Activated T-helper 17 cell treated with anti-CD3 and anti-CD28 coated beads, Interleukin-2, amount 50 U/mL, for 72 hours (primary cell): ENCODE measurements at places on chromosomes 12 and 14.

DNA sequence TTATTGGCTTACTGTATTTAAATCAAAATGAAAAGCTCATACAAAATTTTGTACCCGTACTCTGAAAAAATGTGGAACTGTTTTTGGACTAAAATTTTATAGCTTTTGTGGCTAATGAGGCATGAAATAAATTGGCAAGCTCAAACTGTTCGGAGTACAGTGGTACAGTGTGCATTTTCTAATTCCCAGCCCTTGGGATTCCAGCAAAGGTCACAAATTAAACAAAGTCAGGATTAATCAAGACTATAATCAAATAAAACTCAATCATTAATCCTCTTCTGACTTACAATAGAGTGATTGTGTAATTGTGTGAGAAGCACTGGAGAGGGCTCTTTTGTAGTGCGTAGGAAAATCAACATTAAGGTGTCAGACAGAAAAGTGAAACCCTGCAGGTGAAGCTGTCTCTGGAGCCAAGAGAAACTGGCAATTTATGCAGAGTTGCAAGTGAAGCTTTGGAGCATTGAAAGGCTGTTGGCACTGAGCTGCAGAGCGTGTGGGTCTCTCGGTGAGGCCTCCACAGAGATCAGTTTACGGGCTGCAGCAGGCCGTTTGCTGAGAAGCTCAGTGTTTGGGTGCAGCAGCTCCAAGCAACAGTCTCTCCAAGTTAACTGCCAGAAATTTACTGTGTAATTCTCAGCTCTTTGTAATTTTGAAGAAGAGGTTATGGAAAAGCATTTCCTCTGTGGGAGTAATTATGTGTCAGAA is 275.9 kb downstream of the FBXL14 start:
- ATAC-seq = no peak

DNA sequence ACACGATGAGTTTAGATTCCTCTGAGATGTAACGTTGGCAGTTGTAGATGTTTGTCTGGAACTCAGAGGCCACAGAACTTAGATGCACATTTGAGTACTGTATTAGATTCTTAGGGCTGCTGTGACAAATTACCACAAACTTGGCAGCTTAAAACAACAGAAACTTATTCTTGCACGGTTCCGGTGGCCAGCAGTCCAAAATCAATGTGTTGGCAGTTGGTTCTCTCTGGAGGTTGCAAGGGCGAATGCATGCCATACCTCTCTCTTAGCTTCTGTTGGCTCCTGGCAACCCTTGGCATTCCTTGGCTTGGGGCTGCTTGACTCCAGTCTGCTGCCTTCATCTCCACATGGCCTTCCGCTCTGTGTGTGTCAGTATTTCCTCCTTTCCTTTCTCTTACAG is 118.9 kb downstream of the C12orf75 start:
- no peak for ATAC-seq

GRCh38 chr14:102568115-102568614 is 24.3 kb upstream of the RCOR1 start:
- no peak for ATAC-seq

- no peak for ATAC-seq
Measured at GRCh38 chr12:51480978-51481377, 56.3 kb downstream of the SLC4A8 start.
